Cortex of kidney (tissue), 1 donor: ENCODE measurements at places on chromosomes 7 and 10.

- DNase-seq, result no peak
These were observed 53.1 kb upstream of the DDC start for GRCh38 chr7:50618281-50618680.

GRCh38 chr10:103123282-103124024 is 69.6 kb downstream of the NT5C2 start:
- DNase-seq, result no peak

DNA sequence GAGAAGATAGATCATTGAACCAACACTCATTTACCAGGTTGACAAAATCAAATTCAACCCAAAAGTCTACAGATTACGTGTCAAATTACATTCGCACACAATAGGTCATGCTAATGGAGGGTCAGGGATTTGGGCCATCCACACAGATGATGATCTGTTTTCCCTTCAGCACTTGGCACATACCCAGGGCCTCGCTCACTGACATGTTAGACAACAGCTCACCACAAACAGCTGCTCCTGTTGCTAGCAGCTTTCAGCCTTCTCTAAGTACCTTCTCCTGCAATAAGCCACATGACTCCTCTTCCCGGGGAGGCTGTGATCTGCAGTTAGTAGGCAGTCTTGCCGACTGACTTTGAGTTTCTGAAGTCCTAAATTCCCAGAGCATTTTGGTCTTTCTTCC is 18.4 kb downstream of the NKX2-3 start:
- DNase-seq, result no peak

GRCh38 chr7:138907201-138907847 is 73.9 kb downstream of the KIAA1549 start:
- no peak for DNase-seq

DNA sequence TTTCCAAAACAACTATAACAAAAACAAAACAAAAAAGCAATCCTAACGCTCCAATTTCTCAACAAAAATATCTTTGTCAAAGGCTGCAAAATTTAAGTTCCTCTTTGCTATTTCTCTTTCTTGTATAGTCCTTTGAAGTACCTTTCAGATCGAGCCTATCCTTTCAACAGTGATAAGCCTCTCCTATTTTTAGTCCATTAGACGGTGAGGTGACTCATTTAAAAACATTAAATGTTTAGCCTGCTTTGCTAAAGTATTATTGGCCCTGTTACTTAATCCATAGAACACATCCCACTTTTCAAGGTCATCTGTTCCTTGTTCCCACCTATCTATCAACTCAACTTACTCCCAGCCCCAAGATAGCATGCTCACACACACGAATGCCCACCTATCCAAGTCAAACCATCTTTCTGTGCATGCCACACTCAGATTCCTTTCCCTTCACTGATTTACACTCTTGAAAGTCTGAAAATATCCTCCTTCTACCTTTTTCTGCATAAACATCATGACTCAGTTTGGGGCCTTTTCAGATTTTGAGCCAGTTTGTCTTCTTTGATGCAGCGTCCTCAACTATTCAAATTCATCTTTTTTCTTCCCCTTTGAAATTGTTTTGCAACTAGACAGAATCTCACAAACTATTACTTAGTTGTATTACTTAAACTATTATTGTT is 224.9 kb upstream of the TMEM229A start:
- no peak for DNase-seq

DNA sequence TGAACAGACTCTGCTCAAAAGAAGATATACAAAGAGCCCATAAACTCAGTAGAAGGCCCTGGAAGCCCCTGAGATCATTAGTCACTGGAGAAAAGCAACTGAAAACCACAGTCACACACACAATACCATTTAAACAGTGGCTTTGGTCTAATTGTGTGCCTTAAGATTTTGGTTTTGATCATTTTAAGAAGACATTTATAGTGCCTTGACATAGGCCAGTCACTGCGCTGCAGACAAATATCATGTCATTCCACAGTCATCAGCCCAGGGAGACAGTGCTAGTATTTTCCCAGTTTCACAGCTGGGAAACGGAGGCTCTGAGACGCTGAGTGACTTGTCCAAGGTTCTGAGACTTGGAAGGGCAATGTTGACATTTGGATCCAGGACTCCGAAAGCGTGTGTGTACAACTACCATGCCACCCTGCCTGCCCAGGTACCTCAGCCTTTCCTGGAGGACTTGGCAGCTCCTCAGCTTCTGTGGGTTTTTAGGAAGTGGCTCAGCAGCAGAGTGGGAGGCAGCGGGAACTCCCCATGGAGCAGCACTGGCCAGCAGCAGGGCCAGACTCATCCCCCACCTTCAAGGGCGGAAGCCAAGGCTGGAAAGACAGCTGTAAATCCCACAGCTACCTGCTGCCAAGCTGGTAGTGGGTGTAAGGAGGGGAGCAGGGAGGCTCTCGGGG is 173.9 kb downstream of the WDR11 start:
- no peak for DNase-seq

DNA sequence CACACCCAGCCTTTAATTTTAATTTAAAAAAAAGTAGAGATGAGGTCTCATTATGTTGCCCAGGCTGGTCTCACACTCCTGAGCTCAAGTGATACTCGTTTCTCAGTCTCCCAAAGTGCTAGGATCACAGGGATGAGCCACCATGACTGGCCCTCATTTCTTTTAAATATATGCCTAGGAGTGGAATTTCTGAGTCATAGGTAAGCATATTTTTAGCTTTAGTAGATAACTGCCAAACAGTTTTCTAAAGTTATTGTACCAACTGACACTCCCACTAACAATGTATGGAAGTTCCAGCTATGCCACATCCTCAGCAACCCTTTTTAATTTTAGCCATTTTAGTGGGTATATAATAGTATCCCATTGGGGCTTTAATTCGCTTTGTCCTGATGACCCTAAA is 13.8 kb upstream of the PPIF start:
- DNase-seq, result no peak

- no peak for DNase-seq
These were observed 163.3 kb downstream of the ADARB2 start for GRCh38 chr10:1573981-1574380.

- DNase-seq, result no peak
These were observed 84.5 kb downstream of the FZD1 start for GRCh38 chr7:91348711-91349110.

DNA sequence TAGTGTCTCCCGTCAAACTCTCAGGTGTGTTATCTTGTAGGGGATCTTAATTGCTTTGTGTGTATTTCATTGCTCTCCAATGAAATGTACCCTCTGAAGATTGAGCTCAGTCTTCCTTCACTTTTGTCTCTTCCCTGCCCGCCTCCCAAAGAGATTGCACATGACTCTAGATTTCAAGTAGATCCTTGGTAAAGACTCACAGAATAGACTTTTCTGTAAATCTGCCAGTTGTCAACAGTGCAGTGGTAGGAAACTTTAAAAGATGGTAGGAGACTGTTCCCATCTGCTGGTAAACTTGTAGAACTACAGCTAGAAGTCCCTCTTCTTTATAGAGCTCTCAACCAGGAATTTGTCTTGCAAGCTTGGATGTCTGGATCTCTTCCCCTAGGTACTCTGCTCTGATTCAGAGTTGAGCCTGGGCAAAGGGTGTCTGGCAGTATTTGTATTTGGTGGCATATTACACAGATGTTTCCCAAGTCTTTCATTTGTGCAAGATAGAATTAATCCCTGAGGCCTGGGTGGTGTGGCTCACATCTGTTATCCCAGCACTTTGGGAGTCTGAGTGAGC is 9.6 kb downstream of the CCL26 start:
- DNase-seq, result no peak

GRCh38 chr7:123552641-123553040 is 5.0 kb downstream of the NDUFA5 start:
- DNase-seq, result no peak

DNA sequence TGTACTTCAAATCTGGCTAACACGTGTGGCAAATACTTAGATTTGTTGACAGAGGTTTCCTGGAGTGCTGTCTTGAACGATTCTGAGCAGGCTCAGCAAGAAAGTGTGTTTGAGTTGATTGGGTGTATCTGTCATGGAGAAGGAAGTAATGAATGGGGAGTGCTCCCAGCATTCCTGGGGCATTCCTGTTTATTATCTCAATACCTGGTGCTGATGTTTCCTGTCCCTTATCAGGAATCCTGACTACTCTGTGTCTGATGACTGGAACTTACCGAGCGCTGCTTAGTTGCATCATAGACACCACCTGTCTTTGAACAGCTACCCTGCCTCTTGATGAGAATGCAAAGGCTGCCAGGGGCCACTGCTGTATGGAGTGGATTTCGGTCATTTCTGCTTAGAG is 41.0 kb upstream of the TMEM248 start:
- no peak for DNase-seq

DNA sequence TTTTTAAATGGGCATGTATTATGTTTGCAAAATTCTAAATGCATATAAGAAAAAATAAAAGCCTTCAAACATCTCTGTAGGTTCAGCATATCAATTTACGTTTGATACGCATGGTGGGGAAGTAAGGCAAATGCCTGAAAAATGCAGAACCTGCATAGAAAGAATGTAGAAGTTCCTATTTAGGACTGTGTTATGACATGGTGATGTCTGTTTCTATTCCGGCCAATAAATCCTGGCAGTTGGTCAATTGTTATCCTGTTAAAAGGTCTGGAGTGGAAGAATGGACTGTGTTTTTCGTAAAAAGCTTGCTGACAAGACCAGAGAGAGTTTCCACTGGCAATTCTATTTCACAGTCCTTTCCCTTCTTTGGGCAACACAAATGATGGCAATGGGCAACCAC is 49.6 kb upstream of the CAV2 start:
- no peak for DNase-seq

GRCh38 chr10:13614530-13615332 is 28.0 kb downstream of the PRPF18 start:
- no peak for DNase-seq

DNA sequence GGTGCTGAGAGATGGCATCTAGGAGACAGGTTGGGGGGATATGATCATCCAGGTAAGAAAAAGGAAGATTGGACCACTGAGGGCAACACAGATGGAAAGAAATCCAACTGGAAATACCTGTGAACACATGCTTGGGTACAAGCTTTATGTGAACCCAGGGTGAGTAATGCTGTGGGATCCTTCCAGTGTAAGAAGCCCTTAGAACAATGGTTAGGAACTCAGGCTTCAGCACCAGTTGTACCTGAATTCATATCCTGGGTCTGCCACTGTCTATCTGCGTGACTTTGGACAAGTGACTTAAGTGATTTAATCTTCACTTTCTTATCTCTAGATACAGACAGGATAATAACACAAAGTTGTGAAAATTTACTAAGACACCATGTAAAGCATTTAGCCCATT is 131.0 kb downstream of the ST7 start:
- no peak for DNase-seq

DNA sequence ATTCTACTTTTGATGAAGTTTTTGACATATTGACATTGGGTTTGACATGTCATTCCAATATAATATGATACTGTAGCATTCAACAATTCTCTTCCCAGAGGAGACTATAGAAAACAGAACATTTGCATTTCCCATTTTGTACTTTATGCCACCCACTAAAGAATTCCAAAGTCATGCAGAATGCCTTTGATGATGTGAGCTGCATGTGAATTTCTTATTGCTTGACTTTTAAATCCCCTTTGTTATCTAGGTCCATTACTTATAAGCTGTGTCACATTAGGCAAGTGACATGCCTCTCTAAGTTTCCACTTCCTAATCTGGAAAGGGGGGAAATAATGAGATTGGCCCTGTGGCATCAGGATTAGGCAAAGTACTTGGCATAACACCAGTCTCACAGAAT is 436.7 kb downstream of the AUTS2 start:
- no peak for DNase-seq

GRCh38 chr7:83738291-83738835 is 89.4 kb upstream of the SEMA3E start:
- DNase-seq, result no peak

DNA sequence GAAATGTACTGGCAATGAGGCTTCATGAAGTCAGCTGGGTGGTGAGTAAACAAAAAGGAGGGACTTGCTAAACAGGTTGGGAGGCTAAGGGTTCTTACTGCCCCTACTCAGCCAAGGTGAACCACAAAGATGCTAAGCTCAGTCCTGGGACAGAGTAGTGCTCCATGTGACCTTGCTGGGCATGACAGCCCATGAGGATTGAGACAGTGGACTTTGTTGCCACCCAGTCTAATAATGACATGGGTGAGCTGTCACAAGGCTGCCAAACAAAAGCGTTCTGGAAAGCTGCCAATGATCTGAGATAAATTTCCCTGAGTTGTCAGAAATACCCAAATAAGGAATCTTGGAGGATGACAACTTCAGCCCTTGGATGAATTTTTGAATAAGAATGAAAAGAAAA is 75.2 kb downstream of the CLEC2L start:
- DNase-seq, result no peak

DNA sequence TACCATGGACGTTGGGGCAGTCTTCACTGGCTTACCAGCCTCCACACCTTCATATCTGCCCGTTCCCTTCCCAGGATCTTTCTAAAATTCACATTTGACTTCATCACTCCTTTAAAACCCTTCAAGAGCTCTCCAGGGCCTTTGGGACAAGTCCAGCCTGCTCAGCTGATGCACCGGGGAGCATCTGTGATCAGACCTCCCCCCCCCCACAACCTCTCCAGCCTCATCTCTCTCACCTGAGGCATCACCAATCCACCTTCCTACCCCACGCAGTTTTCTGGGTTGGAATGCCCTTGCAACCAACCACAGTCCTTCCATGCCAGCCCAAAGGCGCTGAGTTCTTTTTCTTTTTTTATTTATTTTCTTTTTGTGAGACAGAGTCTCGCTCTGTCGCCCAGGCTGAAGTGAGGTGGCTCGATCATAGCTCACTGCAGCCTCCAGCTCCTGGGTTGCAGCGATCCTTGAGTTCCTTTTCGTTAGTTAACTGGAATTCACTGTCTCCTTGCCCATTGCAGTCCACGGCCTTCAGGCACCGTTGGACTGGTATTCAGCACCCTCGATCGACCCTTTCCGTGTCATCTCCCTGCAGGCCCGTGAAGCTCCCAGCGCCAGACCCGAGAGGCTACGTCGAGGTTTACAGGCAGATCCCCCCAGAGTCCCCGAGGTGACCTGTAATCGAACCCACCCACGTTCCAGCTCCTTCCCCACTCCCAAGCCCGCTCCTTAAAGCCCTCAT is 654 bp downstream of the ALKBH4 start:
- DNase-seq, result no peak

DNA sequence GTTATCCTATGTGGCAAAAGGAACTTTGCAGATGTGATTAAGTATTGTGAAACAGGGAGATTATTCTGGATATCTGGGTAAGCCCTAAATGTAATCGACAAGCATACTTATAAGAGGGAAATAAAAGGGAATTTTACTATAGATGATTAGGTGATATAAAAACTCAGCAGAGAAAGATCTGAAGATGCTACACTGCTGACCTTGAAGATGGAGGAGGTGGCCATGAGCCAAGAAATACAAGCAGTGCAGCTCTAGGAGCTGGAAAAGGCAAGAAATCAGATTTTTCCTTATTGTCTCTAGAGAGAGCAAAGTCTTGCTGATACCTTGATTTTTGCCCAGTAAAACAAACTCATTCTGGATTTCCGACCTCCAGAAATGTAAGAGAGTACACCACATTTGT is 67.7 kb downstream of the BRAF start:
- no peak for DNase-seq
